ENCODE measurements at places on chromosomes 11 and 22.

DNA sequence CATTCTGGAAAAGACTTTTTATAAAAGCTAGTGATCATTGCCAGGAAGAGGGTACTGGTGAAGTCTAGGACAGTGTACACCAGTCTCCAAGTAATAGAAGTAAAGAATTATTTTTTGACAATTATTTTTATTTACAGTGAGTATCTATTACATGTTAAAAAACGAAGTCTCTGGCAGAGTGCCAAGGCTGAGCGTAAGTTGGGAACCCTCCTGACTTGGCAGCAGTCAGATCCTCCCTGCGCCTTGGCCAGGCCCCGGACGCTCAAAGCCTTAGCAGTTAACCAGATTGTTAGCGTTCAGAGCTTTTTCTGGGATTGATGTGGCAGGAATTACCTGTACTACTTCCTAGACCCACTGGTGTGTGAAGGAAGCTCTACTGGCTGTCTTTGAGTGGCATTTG, 38.1 kb upstream of the CTTN start:
- DNase-seq: no peak

DNA sequence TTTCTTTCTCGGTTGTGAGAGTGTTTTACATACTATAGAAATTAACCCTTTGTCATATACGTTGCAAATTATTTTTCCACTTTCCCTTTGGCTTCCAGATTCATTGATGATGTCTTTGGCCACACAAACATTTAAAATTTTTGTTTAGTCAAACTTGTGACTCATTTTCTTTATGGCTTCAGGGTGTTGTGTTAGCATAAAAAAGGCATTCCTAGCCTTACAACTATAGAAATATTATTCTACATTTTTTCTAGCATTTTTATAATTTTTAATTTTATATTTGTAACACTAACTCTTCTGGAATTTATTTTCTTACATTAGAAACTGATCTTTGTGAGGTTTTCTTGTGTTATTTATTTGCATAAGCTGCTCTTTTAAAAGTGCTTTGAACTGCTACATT, 12.1 kb downstream of the GRIA4 start:
- DNase-seq: no peak

- DNase-seq: no peak
These were observed 14.1 kb downstream of the TNKS1BP1 start for GRCh38 chr11:57310630-57311086.

DNA sequence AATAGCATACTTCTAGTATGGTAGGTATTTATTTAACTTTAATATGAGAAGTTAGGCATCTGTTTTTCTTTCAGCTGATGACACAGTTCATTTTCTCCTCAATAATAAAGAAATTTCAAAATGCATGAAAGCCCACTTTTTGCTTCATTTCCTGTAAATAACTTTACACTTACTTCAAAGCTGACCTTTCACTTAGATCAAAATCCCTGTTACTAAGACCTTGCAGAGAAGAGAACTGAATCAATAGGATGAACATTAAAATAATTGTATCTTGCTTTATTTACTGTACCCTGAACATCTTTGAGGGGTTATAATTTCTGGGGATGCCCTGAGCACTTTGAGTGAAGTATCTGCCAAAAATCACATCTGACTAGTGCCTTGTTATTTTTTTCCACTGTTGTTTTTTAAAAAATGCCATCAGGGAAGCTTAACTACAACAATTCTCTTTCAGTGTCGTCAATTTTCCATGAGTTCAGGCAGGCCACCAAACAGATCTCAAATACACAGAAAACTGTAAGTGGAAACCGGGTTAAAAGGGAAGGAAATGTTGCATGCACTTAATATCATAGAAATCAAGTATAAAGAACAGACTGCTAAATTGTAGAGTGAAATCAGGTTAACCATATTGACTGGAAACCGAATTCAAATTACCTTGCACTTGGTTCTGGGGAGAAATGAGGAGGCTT, 206.2 kb downstream of the MAML2 start:
- DNase-seq: no peak

- DNase-seq: peak; percentile 25
These were observed 69.4 kb upstream of the API5 start for GRCh38 chr11:43242401-43242800.

DNA sequence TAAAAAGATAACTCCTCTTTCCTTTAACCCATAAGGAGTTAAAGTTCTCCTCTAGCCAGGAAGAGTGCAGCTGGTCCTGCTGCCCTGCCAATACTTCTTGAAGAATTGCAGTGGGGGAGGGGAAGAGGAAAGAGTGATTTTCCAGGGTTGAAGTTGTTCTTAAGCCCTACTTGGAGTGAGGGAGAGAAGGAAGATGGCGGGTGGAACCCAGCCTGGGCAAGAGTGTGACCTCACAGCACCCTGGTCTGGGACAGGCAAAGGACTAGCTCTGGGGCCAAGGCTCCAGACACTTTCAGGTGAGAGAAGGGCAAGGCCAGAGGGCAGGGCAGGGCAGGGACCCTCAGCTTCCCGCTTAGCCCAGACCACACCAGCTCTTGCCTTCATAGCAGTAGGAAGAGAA, 6.6 kb downstream of the TNKS1BP1 start:
- peak; percentile 73 for DNase-seq

GRCh38 chr11:94630221-94630620, 63.1 kb downstream of the PIWIL4 start:
- no peak for DNase-seq

GRCh38 chr22:27306771-27307170, 494.8 kb downstream of the MN1 start:
- no peak for DNase-seq

DNA sequence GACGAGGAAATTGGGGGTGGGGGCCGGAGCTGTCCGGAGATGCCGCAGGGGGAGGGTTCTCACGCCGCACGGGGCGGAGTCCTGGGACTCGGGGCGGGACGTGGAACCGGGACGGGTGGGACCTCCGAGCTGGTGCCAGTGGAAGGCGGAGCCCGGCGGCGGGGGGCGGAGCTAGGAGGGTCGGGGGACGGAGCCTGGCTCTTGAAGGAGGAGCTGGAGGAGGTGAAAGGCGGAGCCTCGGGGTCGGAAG, 271 bp downstream of the FKBP2 start:
- peak; percentile 100 for DNase-seq

DNA sequence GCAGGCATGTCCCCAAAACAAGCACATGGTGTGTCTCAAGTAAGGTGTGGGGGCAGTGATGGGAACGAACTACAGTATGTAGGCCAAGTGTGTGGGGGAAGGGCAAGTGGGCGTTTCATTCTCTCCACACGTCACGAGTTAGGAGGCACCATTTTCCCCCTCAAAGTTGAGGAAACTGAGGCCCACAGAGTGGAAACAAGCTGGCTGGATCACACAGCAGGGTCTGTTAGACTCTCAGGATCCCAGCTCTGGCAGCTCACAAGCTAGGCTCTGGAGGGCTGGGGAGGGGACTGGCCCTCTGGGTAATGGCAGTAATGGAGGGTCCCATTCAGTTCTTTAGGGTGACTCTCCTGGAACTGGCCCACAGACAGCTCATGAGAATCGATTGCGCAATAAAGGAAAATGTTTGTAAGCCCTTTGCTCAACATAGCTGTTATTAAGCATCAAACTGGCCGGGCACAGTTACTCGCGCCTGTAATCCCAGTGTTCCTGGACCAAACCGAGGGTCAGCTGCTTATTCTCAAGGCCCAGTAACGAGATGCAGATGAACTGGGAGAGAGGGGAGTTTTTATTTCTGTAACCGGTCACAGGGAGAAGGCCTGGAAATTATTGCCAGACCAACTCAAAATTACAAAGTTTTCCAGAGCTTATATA, 24.1 kb upstream of the TUB start:
- DNase-seq: no peak

DNA sequence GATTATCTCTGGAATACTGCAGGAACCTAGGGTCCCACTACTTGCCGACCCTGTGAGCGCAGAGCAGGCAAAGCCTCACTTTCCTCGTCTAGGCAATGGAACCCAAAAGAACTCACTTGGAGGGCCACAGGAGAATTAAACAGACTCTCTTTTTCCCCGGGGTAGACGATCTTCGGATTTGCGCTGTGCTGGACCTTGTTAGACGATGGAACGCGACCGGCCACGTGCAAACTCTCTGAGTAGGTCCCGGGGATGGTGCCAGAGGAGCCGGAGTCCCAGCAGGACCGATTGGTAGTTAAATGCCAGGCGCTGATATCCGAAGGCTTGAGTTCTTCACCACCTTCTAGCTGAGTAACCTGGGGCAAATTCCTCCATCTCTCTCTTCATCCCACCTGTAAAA, 1.0 kb upstream of the SLC1A2 start:
- DNase-seq: no peak

DNA sequence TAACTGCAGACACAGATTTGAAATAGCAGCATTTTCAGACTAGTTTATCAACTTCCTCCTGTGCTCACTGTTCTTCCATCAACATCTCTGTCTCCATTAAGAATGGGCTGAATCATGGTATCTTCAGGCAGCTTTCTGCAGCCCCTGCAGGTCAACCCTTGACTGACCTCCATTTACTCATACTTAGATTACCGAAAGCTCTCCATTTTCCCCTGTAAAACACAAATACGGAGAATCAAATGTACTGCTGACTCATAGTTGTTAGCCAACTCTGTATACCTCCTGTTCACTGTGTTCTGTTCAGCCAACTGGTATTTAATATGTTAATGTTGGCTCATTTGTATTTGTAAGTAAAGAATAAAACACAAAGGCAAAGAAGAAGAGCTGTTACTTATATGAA, 364.0 kb downstream of the CASP12 start:
- DNase-seq: no peak

- DNase-seq: no peak
These were observed 32.5 kb upstream of the IZUMO1R start for GRCh38 chr11:94271885-94272372.

GRCh38 chr11:113730887-113731726, 25.0 kb upstream of the TMPRSS5 start:
- DNase-seq: peak; percentile 53

GRCh38 chr11:19656140-19656541, 56.5 kb upstream of the NAV2 start:
- no peak for DNase-seq

- no peak for DNase-seq
These were observed 79.3 kb downstream of the CTTN start for GRCh38 chr11:70477609-70478008.

GRCh38 chr22:30574997-30575671, 669 bp upstream of the GAL3ST1 start:
- DNase-seq: peak; percentile 77

- no peak for DNase-seq
These were observed 18.2 kb upstream of the C11orf96 start for GRCh38 chr11:43924112-43924855.

DNA sequence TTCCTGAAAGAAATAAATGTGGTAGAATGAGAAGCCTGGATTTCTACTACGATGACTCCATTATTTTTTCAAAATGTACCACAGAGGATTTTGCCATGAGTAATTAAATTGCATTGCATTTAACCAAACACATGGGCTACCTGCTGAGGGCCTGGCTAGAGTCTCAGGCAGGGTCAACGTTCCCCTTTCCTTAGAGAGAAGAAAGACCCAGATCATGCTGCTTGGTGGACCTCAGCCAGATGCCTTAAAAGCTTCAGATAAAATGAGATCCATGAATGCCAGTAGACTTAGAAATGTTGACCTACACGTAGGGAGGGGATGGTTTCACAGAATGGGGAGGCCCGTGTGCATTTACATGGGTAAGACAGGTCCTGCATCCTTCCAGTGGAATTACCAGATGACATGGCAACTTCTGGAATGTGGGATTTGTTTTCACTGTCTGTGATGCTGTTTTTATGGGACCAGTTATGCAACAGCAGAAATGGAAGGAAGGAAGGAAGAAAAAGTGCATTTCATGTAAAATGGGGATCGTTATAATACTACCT, 1069.4 kb downstream of the NTM start:
- DNase-seq: no peak

Data from right hindlimb (tissue), 1 donor.